Keratinocyte (primary cell): ENCODE measurements at places on chromosomes 7 and 10.

DNA sequence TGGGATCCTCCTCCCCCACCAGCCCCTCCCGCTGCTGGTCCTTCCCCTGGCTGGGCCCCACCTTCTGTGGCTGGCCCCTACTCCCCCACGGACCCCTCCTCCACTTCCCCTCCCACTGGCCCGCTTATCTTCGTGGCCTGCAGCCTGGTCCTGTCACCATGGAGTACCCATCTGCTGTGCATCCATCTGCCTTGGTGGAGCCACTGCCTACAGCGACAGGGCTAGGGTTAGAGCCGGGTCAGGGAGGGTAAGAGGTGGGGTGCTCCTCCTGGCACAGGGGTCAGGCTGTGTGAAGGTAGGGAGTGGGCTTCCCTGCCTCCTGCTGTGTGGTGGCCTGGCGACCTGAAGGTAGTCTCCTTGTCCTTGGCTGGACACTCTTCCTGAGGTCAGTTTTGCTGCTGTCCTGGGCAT is 5.2 kb downstream of the ADCY1 start:
- DNase-seq, result no peak

- DNase-seq, result no peak
Observed at GRCh38 chr7:149469806-149470205, 8.9 kb upstream of the ZNF777 start.

GRCh38 chr7:37826825-37827224 is 21.6 kb upstream of the NME8 start:
- DNase-seq, result no peak

- no peak for DNase-seq
Observed at GRCh38 chr10:30437031-30437841, 3.3 kb downstream of the MAP3K8 start.

DNA sequence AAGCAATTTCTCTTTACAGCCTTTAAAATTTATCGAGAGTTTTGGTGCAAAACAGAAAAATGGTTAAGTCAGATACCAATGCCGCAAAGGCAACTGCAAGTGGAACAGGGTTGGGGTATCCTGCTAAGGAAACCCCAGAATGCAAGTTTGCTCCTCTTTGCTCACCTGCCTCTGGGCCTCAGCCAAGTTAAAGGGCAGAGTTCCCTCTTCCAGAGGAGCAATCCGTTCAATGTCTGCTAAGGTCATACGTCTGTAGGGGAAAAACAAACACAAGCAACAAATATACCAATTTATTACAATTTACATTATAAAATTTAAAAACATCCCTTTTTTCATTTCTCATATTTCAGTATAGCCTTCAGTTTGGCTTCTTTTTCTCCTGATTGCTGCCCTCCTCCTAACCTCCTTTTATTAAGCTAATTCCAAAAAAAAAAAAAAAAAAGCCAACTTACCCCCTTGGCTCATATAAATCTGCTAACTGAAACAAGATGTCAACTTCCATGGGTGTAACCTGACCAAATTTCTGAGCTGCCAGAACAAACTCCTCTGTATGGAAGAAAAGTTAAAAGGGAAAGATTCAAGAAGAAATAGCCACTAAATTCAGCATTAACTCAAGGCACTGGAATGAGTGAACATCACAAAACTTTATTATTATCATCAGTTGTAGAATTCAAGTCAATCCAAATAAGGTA is 132.6 kb downstream of the SLC25A13 start:
- no peak for DNase-seq

GRCh38 chr7:36216063-36216684 is 63.1 kb downstream of the EEPD1 start:
- DNase-seq, result no peak

GRCh38 chr7:141738592-141739013 is 445 bp downstream of the SSBP1 start:
- DNase-seq, result no peak

- DNase-seq, result no peak
Observed at GRCh38 chr7:129401228-129401966, 32.8 kb upstream of the STRIP2 start.

GRCh38 chr10:44898665-44899064 is 12.5 kb upstream of the TMEM72 start:
- no peak for DNase-seq

- no peak for DNase-seq
Observed at GRCh38 chr7:38040831-38041230, 120.4 kb downstream of the EPDR1 start.

DNA sequence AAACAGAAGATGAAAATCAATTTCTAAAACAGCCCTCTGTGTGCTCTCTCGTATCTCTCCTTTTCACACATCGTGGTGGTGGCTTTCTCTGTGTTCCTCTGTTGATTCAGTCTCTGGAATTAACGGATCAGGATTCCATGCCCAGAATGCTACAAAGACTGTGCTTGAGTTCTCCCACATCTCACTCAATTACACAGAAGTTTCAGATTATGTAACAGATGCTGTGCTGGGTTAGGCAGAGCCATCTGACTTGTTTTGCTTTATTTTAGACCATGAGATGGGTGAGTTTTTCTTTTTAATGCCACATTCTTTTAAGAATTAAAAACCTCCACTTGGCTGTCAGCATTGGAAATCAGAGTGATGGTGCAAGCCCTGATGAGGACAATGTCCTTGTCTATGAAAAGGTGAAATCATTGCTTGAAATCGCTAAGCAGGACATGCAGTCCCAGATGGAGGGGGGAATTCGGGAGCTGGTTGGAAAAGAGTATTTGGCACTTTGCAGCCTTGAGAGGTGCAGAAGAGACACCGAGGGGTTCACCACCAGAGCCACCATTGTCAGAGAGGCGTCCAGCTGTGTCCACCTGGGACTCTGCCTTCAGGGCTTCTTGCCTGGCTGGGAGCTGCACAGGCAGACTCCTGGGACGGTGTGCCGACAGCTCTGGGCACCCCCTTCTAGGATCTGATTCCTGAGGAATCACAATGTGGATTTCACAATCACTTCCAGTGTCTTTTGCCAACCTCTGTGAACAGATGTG is 80.4 kb downstream of the EGFR start:
- DNase-seq, result no peak

DNA sequence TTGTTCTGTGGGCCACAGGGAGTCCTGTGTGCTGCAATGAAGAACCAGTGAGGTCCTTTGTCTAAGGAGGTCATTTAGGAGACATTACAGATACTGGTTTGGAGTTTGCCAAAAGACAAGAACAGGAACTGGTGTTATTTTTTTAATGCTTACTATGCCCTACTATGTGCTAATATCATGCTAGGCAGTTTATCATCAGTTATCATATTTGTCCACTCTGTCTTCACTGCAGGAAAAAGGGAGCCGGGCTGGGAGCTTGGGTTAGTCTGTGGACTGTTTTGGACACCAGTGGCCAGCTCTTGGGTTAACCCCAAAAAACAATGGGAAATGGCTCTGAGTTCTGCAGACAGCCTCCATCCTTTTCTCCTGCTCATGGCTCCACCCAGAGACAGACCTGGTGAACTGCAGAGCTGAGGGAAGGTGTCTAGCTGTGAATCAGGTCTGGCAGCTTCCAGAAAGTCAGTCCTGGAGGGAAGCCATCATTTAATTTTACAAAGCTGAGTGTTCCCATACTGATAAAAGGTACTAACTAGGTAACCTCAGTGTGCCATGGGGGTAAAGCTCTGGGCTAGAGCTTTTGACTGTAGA is 101.2 kb upstream of the ZNF746 start:
- no peak for DNase-seq

DNA sequence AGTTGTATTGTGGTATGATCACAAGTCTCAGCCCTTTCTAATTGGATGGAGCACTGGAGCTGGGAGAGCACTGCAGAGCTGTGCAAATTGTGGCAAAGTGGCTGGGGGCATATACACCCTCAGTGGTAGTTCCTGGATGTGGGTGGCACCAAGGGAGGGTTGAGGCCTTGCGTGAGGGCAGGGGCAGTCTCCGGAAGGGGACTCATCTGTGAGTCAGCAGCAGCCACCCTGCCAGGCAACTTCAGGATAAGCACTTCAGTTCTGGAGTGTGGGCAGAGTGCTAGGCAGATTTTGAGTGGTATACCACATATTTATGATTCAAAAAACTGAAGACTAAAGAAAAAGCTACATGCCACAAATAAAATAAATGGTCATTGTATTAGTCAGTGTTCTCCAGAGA is 210.5 kb downstream of the ETV1 start:
- DNase-seq, result peak; percentile 17

- DNase-seq, result no peak
Observed at GRCh38 chr10:62688971-62689700, 115.4 kb upstream of the ADO start.

GRCh38 chr7:16668049-16668858 is 22.3 kb downstream of the BZW2 start:
- DNase-seq, result peak; percentile 70

DNA sequence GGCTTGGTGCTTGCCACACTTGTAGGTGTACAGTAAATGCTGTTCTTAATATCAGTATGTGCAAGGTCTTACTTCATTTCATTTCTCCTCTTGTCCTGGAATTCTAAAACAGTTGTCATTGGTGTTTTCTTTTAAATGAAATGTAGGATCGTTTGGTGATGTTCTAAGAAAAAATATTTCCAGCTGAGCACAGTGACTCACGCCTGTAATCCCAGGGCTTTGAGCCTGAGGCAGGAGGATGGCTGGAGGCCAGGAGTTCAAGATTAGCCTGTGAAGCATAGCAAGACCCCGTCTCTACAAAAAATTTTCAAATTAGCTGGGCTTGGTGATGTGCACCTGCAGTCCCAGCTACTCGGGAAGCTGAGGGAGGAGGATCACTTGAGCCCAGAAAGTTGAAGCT is 32.6 kb upstream of the ELN start:
- no peak for DNase-seq

DNA sequence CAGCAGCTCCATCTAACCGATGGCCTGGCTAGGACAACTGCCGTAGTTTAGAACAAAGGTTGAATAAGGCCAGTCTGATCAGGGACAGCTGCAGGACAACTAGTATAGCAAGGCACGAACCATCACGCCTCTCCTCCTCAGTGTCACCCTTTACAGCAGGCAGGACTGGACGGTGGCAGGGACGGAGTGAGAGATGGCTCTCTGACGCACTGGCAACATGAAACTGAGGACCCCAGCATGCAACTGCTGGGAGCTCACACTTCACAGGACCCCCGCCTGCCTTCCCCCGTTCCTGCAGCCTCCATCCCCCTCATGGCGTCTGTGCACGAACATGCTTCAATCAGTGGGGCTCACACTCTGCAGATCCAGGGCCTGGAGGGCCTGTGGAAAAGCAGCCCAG is 53.7 kb downstream of the ZRANB1 start:
- no peak for DNase-seq

DNA sequence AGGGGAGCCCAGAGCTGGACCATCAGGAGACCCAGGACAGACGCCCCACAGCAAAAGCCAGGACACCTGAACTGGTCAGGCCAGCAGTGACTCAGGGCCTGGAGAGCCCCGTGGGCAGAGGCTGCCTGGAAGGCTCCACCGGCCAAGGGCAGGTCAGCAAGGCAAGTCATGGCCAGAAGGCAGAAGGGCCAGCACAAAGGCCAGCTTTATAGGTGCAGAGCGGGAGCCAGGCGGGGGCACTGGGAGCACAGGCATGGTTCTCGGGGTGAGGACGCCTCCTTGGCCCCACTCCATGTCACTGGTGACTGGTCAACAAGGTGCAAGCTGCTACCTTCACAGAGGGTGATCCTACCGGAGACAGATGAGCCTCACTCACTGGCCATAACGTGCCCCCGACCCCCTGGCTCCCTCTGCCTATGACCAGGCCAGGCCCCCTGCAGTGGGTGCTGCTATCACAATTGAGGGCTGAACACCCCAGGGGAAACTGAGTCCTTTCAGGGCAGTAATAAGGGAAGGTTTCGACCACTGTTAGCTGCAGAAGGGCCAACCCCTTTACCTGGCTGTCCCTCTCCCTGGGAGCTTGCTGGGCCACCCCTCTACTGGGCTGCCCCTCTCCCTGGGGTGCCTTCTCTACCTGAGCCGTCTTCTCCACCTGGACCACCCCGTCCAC is 317.4 kb downstream of the PTPRN2 start:
- no peak for DNase-seq

GRCh38 chr7:29508608-29509007 is 55.0 kb upstream of the PRR15 start:
- no peak for DNase-seq

DNA sequence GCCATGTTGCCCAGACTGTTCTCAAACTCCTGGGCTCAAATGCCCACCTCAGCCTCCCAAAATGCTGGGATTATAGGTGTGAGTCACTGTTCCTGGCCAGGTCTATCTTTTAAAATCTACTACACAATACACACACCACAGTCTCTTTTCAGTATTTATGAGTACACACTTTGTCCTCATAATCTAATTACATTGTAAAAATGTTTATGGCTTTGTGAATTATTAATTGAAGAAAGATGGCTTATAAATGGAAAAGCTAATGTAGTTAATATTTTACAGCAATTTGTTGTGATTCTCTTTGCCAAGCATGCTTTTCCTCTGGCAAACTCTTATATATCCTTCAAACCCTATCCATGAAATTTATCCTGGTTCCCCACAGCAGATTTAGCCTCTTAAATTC is 22.0 kb downstream of the LAMB4 start:
- DNase-seq, result no peak
